ENCODE measurements at places on chromosomes 16 and 17. TPM values are rescaled to one million over a fixed set of nuclear protein-coding genes. Genes with fewer than 3 reads are reported as not detected.

GRCh38 chr17:68383120-68383442 lies 74.2 kb downstream of the WIPI1 start:
- DNase-seq: no peak

- no peak for DNase-seq
Measured at GRCh38 chr16:31569360-31569717, 41.6 kb downstream of the AHSP start.

GRCh38 chr17:18961634-18962493 lies 9.9 kb downstream of the SLC5A10 start:
- no peak for DNase-seq

Gene CCL5
- total RNA-seq: 40.1 TPM

- DNase-seq: no peak
Measured at GRCh38 chr17:28029044-28029443, 13.4 kb upstream of the NLK start.

GRCh38 chr17:49633762-49634484 lies 44.0 kb downstream of the SPOP start:
- no peak for DNase-seq

DNA sequence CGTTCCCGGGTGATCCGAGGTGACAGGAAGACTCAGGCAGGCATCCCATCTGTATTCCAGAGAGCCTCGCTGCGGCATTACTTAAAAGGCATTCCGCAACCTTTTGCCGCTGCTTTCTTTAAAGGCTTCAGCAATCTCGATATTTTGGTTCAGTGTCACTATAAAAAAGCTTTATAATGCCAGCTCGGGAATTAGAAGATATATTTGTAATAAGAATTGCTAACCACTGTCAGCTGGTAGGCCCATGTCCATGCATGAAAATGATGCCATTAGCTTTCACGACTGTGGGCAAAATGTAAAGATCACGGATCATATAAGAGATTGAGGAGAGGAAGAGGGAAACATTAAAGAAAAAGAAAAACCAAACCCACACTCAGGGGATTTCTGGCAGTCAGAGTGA lies 578.6 kb upstream of the CDH5 start:
- DNase-seq: no peak

DNA sequence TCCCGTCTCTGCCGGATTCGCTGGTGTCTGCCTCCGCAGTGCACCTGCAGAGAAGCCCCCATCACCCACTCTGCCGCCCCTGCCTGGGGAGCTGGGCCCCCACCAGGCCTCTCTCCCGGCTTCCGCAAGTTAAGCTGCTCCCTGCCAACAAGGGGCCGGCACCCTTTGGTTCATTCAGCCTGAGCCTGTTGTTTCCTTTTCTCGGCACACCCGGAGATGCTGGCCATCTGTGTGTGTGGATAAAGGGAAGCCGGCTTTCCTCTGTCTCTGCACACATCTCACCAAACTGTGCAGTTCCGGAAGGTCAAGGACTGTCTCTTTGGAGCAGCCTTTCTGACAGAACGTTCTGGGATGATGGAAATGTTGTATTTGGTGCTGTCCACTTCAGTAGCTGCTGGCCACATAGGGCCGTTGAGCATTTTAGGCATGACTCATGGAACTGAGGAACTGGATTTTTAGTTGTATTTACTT lies 6.8 kb downstream of the MAPK8IP3 start:
- no peak for DNase-seq

Gene SDR42E2
- total RNA-seq: 1.0 TPM

Gene AXIN2
- total RNA-seq: 49.8 TPM

DNA sequence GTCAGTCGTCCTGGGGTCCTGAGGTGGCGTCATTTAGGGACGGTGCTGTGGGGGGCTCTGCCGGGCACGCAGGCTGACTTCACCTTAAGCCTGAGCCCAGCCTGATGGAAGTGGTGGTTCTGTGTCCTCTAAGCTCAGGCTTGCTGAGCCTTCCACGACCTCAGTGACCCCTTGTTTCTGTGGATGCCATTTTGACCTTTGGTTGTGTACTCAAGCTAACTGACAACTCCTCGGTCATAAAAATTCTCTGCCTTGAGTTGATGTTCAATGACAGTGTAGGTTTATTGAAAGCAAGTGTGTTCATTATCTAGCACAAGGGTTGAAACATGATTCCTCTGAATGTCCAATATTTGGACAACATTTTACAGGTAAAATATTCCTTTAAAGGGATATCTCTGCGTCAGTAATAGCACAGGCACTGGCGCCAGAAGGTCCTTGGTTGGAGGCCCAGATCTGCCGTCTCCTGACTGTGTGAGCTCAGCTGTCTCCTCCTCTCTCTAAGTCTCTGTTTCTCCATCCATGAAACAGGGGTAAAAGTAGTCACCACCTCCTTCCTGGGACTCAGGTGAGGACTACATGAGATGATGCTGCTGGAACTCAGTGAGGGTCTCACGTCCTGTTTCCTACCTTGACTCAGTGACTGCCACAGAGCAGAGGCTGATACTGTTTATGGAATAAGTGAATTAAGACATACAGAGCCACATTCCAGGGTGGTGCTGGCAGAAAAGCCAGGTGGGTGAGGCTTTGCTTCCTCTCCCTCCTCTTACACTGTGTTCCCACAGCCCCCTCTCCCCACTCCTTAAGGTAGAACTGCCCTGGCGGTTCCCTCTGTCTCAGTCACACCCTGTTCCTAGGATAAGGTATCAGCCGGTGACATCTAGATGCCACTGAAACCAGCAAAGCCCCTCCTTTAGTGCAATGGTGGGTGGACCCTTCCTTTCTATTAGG lies 75.7 kb downstream of the IRF8 start:
- no peak for DNase-seq
